ENCODE measurements at places on chromosomes 6 and 20.

GRCh38 chr6:147873816-147874215 lies 365.3 kb downstream of the SAMD5 start:
- DNase-seq: no peak

GRCh38 chr6:99590728-99591672 lies 15.6 kb upstream of the PRDM13 start:
- DNase-seq: no peak

GRCh38 chr6:1716868-1717267 lies 107.2 kb downstream of the FOXC1 start:
- DNase-seq: no peak

DNA sequence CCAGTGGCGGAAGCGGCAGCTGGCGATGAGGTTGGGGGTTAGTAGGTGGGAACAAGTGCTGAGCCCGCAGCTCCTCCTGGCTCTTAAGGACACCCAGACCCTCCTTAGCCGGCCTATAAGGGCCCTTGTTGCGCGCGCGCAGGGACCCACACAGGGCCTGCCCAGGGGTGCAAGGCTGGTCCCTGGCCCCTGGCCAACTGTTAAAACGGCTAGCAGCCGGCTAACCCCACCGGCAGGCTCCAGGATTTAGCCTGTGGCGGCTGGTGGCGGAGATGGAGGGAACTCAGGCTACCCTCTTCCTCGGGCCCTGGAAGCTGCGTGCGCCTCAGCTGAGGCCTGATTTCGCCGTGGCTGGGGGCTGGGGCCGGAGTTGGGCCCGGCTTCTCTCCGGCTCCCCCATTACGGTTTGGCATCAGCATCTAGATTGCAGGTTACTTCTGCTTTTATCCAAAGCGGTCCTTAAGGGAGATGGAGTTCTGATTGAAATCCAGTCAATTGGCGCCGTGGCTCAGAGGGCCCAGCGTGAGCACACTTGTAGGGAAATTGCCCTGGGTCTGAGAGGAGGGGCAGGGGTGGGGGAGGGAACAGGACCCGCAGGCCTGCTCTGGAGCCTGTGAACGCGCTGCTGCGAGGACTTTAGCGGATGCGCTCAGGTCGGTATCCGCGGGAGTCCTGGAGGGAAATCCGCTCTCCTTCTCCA lies 36.9 kb upstream of the CCDC167 start:
- DNase-seq: no peak

DNA sequence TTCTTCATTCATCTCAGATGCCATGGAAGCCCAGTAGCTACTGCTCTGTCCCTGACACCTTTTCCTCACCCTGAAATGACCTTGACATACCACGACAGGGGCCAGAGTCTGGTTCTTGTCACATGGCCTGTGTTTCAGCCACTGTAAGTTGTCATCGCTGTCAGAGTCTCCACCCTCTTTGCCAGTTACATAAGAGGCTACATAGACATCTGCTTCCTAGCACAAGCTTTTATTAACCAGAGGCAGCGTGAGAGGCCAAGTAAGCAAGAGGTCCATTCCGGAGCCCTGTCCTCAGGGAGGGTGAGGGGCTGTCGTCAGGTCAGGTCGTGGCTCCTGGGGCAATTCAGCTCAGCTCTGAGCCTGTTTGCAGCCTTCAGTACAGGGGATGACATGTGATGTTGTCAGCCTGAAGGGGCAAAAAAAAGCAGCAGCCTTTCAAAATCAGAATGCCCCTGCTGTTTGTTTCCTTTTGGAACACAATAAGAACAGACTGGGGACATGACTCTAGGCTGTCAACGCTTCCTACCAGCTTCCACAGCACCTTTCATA lies 146.3 kb downstream of the MTFR2 start:
- DNase-seq: no peak

DNA sequence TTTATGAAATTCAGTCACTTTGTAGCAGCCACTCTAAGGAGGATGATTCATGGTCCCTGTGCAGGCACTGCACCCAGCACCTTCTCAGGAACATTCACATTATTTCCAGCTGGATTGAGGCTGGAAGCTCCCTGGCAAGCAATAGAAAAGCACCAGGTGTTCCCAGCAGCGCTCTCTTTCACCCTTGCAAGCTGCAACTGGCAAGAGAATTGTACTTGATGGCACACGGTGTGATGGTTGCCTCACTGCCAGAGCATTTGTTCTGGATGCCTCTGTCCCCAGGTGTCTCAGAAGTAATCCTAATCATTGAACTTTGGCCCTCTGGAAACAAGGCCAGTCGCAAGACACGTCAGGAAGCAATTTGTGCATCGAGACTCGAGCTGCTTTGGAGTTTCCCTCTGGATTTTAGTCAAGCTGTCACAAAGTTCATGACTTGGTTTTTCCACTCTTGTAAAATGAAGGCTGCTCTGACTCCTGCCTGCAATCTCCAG lies 24.9 kb upstream of the PHACTR2 start:
- no peak for DNase-seq

DNA sequence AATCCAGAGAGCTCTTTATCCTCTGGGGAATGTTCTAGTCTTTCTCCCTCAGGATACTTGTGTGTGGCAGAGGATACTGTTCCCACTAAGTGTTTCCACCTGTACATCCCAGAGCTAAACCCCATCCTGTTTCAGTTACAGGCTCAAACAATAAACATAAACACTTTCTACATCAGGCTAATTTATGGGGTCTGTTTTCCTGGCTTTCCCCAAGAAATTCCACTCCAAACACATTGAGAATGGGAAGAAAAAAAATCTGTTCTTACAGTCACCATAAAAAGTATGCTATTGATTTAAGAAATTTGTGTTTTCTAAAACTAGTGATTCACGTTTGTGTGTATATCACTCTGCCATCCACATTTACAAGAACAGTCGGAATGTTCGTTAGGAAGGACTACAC lies 293.9 kb upstream of the FOXQ1 start:
- no peak for DNase-seq

- no peak for DNase-seq
Observed at GRCh38 chr6:123838505-123839234, 35.0 kb downstream of the NKAIN2 start.

- no peak for DNase-seq
Observed at GRCh38 chr6:30543821-30544220, 12.5 kb downstream of the GNL1 start.

GRCh38 chr6:112150363-112150762 lies 63.0 kb downstream of the FAM229B start:
- no peak for DNase-seq

DNA sequence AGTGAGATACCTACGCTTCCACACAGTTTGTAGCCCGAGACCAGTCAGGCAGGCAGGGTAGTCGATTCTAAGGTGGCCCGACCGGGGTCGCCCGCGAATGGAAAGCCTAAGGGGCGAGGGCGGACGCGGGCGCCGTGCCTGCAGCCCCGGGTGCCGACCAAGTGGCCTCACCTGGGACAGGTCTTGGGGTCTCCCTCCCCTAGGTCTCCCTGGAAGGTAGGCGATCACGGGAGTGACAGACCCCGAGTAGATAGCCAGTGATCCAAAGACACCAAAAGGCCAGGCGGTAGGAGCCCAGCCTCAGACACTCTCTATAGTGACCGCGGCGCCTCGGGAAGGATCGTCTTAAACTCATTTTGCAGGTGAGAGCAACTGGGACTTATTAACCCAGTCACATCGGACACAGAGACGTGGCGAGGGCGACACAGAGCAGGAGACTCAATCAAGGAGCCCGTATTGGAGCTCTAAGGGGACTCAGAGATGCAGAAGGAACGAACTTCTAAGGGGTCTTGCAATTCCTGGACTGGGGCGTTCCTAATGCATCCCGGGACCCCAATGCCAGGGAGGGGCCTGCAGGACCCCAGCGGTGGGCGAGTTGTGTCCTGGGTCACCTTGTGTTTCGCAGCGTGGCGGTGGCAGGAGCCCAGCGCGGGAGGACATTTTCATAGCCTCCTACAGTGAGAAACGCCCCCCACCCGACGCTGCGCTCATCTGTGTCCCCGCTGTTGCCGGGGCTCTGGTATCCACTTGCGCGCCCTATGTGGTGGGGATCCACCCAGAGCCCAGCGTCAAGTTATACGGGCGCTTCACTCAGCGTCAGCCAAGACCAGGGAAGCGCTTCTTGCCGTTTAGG lies 2.1 kb upstream of the VSX1 start:
- peak; percentile 30 for DNase-seq

DNA sequence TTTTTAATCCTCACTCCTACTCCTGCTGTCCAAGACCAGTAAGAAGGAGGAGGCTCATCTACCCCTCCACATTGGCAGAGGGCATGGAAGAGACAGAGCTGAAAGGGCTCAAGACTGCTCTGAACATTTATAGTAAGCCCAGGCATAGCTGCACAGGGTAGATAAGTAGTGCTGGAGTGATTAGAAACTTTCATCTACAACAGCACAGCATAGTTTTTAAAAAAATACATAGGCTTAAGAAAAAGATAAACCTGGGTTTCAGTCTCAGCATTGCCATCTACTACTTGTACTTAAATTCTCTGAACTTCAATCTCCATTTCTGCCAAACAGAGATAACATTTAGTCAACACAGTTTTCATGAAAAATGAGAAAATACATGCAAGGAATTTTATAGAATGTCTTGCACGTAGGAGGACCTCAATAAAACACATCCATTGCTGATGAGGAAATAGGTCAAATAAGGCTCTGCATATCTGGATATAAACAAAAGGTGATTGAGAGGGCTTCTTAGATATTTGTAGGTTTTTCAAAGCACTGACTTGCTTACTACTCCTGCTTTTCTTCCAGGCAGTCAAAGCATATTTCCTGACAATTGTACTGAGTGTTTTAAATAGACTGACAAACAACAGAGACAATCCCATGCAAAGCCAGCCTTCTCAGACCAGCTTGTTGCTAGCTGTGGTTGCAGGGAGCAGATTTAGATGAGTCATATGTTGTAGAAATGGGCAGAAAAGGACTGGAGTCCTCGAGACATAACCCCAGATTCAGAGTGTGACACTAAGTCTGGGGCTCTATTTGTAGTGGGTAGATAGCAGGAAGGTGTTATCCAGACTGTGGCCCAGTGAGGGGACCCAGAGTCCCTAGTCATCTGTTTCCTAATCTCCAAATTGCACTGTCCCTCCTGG lies 107.4 kb upstream of the TAB2 start:
- no peak for DNase-seq

DNA sequence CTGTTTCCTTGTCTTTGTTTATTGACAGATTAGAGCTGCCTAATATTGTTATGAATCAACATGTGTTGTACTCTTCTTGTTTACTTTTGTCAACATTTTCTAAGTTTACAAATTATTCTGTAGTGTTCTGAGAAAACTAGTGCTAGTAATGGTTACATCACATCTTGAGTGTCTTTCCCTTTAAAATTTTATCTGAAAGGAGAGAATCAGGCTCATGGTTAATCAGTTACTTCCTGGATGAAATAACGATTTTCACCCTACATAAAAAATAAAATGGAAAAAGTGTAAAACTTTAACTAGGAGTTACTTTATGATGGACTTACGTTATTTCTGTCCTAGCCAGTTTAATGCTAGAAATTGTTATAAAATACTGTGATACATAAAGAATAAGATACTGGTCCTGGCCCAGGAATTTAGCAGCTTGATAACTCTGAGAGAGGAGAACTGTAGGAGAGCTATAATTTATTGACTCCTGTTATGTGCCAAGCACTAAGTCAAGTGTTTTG lies 26.4 kb upstream of the BMP5 start:
- no peak for DNase-seq

- DNase-seq: no peak
Observed at GRCh38 chr20:40668449-40669228, 20.4 kb downstream of the MAFB start.

DNA sequence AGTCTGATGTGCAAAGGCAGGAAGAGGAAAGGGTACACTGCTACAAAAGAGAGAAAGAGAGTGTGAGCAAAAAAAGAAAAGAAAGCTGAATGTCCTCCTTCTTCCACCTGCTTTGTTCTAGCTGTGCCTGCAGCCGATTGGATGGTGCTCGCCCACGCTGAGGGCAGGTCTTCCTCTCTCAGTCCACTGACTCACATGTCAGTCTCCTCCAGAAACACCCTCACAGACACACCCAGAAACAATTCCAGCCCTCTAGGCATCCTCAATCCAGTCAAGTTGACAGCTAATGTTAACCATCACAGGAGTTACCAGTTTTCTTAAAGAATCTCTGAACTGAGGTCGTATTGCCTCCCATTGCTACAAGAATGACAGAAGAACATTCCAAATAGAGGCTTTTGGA lies 411.9 kb upstream of the SASH1 start:
- DNase-seq: no peak

DNA sequence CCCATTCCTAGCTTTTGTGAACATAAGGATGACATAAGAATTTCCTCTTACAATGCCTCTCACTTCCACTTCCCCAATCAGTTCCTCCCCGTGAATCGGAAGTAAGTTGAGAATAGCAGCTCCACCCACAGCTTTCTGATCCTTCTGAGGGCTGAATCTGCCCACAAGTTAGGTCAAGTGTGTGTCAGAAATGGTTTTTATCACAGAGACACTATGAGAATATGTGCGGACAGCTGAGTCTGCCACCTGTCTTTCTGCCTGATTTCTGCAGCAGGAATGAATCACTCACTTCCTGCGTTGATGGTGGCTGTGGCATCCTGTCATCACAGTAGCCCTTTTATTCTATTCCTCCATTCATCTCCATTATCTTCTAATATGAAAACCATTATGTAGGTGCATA lies 70.2 kb downstream of the RIN2 start:
- no peak for DNase-seq

GRCh38 chr6:117561128-117561527 lies 41.2 kb downstream of the GOPC start:
- no peak for DNase-seq

- DNase-seq: no peak
Observed at GRCh38 chr6:134249759-134250602, 67.9 kb downstream of the SGK1 start.

DNA sequence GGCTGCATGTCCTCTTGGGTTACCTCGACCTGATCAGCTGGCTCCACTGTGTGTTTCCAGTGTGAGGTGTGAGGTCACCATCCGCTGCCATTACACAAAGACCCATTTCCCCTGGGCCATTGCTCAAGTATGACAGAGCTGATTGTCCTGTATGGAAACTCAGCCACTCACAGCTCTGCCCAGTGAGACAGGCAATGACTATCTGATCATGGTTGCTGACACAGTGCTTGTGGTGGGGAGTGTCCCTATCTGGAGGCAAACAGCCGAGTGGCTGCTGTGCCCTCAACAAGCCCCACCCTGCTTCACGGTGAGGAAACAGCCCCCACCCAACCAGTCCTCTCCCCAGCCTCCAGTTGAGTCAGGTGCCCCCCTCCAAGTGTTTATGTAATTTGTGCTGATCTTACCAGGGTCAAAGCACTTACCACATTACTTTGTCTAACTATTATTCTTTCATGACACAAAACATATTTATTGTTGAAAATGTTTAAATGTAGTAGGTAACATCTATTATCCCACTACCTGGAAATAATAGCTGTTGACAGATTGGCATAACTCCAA lies 11.7 kb upstream of the MAPK13 start:
- DNase-seq: peak; percentile 36

DNA sequence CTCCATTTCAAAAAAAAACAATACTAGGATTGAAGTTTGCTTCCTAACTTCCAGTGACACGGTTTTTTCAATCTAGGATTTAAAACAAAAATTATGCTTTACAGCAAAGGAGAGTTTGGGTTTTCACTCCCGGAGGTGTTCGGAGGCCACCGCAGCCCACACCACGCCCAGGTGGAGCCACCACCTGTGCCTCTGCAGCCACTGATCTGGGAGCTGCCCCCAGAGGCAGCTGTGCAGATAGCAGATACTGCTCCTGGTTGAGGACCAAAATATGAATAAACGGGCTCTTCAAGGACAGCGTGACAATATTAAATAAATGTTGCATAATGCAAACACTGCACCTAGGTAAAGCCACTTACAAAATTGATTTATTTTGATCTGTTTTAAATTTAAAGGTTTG lies 30.2 kb downstream of the DLL1 start:
- DNase-seq: no peak

- DNase-seq: no peak
Observed at GRCh38 chr20:38671186-38671585, 53.1 kb upstream of the SLC32A1 start.

GRCh38 chr6:80163754-80164187 lies 57.3 kb downstream of the BCKDHB start:
- peak; percentile 28 for DNase-seq

Measured in stimulated activated naive CD4-positive, alpha-beta T cell (primary cell).